ENCODE measurements at places on chromosomes 3 and 15.

GRCh38 chr15:66999046-66999968 lies 66.1 kb upstream of the SMAD3 start:
- no peak for DNase-seq

GRCh38 chr3:77535116-77535515 lies 495.2 kb downstream of the ROBO2 start:
- no peak for DNase-seq

- DNase-seq, result no peak
These were observed 115.9 kb downstream of the RASA2 start for GRCh38 chr3:141602706-141603105.

DNA sequence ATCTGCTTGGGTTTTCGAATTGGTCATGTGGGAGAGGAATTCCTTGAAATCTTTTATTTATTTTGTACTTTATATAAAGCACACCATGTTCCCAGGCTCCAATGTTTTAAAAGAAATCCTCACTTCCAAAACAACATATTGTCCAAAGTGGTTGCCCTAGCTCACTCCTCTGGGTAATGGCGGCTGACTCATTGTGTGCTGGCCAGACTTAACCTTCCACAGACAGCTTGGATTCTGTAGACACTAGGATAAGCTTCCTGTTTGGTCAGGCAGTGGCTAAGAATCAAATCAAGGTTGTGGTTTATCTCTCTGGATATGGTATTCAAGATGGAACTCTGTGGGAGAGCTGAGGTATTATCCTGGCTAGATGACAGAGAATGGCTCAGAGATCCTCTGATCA lies 55.8 kb upstream of the FAM98B start:
- DNase-seq, result no peak

DNA sequence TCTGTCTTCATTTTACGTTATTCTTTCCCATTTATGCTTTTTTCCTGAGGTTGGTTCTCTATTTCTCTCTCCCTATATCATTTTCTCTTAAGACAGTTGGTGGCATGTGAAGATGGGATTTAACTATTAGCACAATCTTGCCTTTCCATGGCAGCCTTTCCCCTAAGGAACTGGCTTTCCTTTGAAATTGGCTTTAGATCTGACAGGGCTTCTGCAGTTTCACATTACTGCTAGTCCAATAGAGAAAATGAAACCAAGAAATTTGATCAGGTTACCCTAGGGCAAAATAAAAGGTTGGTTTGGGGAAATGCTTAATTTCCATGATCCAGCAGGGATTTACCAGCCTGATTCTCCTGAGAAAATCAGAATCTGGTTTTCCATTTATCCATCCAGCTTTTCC lies 22.7 kb upstream of the CHL1 start:
- no peak for DNase-seq

- no peak for DNase-seq
These were observed 324.1 kb upstream of the ICE2 start for GRCh38 chr15:60803059-60803458.

DNA sequence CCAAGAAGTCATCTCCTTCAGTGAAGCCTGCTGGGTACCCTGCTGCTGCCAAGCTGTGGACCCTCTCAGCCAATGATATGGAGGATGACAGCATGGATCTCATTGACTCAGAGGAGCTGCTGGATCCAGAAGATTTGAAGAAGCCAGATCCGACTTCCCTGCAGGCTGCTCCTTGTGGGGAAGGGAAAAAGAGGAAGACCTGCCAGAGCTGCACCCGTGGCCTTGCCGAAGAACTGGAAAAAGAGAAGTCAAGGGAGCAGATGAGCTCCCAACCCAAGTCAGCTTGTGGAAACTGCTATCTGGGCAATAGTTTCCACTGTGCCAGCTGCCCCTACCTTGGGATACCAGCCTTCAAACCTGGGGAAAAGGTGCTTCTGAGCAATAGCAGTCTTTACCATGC lies 13.7 kb upstream of the ANP32A start:
- no peak for DNase-seq

DNA sequence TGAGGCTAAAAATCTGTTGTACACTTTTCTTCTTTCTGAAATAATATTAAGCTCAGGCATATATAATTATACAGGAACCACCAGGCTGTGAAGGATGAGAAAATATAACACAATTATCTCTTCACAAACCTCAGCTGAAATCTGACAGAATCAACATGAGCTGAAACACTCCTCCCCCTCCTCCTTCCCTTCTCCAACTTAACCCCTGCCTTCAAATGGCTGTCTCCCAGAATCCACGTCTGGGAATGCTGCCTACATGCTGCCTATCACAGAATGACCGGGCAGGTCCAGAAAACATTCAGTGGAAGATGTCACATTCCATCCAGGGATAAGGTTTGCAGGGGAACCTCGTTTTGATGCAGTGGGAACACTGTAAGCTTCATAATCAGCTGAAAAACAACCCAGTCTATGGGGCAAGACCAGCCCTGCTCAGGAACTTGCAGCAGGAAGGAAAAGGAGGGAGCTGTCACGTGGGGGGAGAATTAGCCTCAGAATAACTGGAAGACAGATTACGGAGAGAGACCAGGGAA lies 44.0 kb upstream of the SEMA6D start:
- DNase-seq, result no peak

- no peak for DNase-seq
These were observed 4.5 kb upstream of the C15orf39 start for GRCh38 chr15:75197062-75197630.

GRCh38 chr3:57956833-57957174 lies 51.4 kb upstream of the FLNB start:
- no peak for DNase-seq

- no peak for DNase-seq
These were observed 124.4 kb upstream of the SLC2A2 start for GRCh38 chr3:171150945-171151344.

DNA sequence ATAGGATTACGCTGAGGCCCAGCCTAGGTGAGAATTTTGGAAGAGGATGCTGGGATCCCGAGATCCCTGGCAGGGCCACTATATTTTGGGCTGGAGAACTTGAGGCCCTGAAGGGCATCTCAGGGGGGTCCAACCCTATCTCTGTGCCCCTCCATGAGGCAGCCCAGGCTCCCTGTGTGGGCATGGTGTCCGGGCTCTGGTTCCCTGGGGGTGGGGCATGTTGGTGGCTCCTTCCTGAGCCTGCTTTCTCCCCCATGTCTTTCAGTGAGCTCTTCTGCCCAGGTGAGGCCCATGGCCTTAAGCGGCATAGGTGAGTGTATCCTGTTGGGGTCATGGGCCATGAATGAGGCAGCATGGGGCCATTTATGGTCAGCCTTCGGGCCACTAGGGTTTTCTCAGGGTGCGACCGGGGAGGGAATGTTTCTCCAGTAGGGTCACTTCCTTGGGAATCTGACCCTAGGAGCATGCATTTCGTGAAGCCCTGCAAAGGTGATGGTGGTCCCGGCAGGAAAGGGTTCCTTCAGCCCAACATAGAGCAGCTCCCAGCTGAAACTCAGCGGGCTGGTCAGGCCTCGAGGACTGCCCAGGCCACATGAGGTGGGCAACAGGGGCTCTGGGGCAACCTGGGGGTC lies 191.3 kb downstream of the UBE3A start:
- no peak for DNase-seq

- peak; percentile 30 for DNase-seq
These were observed 27.1 kb downstream of the TRIM71 start for GRCh38 chr3:32844914-32845313.

GRCh38 chr3:78143000-78143399 lies 1103.1 kb downstream of the ROBO2 start:
- DNase-seq, result no peak

- no peak for DNase-seq
These were observed 15.5 kb downstream of the MYL3 start for GRCh38 chr3:46847744-46848143.

- DNase-seq, result no peak
These were observed 50.7 kb downstream of the ETV5 start for GRCh38 chr3:186058225-186058624.

DNA sequence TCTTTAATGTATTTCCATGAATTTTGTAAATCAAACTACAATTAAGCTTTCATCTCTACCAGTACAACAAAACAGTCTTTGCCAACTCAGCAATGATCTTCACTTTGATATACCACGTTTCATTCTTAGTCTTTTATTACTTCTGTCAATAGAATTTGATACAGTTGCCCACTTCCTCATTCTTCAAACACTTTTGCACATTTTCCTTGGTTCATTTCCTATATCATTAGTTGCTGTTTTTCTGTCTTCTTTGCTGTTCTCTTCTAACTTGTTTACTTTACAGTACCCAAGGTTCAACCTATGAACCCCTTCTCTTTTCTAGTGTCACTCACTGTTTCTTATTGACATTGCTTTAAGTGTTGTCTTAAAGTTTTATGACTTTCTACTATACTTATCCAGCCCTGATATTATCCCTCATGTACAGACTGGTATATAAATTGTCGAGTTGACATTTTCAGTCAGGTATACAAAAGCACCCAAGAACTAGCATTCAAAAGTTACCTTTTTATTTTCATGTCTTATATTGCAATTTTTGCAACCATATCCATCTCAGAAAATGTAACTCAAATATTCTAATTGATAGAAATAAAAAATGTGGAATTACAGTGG lies 903.1 kb downstream of the NSUN3 start:
- DNase-seq, result no peak

DNA sequence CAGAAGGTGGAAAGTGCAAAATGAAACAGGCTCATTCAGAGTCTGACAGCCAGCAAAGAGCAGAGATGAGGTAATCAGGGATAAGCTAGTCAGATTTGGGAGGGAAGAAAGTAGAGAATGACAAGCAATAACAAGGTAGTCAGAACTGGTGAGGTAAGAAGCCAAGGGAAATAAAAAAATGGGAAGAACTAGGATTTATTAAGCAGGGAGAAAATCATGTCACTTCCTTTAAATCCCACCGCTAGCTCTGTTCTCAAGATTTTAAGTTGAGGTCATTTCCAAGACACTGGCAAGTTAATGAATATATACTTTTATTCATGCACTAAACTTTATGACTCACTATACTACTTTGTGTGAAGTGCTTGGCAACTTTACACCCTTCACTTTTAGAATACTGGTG lies 1106.8 kb downstream of the IGSF11 start:
- DNase-seq, result no peak

DNA sequence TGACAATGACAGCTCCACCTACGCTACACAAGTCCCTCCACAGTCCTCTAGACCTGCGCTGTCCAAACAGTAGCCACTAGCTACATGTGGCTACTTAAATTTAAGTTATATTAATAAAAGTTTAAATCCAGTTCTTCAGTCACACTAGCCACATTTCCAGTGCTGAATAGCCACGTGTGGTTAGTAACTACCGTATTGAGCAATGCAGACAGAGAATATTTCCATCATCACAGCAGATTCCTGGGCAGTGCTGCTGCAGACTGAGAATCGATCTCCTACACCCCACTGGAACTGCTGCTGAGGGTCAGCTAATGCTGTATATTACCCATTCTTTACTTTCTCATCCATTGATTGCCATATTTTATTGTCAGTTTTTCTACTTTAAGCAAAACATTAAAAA lies 40.9 kb downstream of the HDC start:
- DNase-seq, result no peak

GRCh38 chr15:85589851-85590250 lies 204.9 kb downstream of the KLHL25 start:
- DNase-seq, result no peak

DNA sequence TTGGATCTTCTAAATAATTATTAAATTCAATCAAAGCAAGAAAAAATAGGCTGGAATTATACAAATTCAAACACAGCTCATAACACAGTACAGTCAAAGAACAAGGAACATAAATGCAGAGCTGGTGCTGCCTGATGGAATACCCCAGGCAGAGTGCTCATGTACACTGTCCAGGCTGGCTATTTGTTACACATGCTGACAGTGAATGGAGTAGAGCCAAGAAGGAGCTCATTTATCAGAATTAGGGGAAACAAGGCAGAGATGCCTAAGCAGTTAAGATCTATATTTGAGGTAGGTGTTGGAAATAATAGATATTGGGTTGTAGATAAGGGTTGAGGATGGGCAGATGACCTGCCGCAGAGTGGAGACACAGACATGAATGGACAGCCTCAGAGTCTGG lies 788.2 kb upstream of the ARPP21 start:
- DNase-seq, result no peak

DNA sequence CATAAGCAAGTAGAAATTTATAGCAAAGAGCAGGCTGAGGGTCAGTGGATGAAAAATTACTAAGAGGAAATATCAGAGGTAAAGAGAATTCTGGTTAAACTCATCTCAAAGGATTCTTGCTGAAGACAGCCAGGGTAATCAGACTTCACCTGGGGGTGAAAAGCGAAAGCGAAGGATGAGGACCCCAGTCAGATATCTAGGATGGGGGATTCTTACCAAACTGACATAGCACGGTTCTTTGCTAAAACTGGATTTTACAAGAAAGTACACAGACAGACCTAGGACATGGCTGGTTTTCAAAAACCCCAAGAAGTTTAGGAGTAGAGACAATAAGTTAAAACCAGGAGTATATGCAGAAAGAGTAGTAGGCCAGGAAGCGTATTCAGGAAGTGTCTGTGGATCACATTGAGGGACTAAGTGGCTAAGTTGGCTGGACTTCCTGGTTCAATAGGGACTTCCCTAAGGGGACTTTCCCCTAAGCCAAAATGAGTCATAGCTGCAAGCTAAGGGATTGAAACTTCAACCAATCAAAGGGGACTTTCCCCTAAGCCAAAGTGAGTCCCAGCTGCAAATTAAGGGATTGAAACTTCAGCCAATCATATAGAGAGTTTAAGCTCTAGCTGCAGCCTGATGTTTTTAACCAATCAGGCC lies 2.4 kb upstream of the CFAP91 start:
- no peak for DNase-seq

DNA sequence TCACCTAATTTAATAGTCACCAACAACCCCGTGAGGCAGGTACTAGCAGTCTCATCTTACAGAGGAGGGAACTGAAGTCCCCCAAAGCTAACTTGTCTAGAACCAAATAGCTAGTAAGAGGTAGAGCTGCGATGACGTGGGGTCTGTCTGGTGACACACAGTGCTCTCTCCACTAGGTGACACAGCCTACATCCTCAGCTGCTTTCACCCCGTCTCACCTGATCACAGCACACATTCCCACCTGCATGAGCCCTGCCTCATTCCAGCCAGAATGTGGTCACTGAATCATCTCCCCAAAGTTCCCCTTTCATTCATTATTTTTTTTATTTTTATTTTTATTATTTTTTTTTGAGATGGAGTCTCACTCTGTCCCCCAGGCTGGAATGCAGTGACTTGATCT lies 21.3 kb upstream of the MAGEF1 start:
- no peak for DNase-seq

Data from RPMI8226 (cell line).